ENCODE measurements at places on chromosomes 4 and X.

GRCh38 chr4:151530783-151531182 lies 121.8 kb downstream of the FHIP1A start:
- no peak for DNase-seq

GRCh38 chrX:132033166-132033565 lies 10.1 kb downstream of the STK26 start:
- no peak for DNase-seq

- DNase-seq, result peak; percentile 58
Observed at GRCh38 chr4:83285055-83285407, 433 bp upstream of the COQ2 start.

DNA sequence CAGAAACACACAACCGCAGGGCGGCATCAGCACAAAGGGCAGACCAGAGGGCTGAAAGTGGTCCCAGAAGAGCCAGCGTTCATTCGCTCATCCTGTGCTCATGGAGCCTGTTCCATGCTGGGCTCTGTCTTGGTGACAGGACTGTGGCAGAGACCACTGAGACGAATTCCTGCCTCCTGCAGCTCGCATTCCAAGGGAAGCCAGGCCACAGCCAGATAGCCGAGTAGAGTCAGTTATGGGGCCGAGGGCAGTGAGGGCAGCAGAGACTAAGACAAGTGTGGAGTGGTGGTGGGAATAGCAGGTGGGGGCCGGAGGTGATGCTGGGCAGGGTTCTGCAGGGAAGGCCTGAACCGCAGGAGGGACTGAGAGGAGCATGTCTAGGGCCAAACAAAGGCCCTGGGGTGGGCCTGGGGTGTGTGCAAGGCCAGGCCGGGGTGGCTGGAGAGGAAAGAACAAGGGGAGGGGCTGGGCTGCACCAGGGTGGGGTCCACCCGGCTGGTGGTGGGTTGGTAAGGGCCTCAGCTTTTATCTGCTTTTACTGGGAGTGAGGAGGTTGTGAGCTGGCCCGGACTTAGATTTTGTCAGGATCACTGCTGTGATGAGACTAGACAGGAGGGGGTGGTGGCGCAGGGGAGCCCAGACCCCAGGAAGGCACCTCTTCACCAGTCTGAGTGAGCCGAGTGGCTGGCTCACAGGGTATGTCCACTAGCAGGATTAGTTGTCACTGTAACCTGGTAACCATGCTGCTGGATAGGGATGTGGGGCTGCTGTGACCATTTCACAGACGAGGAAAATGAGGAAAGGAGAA lies 6.3 kb downstream of the PSAPL1 start:
- peak; percentile 2 for DNase-seq

DNA sequence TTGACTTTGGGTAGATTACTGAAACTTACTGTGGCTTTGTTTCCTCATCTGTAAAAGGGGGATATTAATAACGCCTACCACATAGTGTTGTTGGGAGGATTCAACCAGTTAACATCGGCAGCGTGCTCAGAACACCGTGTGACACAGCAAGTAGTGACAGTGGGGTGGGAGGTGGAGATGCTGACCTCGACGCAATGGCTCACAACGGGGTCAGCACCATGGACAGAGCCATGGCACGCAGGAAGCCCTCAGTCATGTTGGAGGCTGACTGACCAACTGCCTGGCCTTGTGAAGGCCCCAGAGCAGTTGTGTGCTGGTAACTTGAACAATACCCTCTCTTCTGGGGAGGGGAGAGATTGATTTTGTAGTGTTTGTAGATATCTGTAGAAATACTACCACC lies 93.2 kb downstream of the WFS1 start:
- peak; percentile 30 for DNase-seq

DNA sequence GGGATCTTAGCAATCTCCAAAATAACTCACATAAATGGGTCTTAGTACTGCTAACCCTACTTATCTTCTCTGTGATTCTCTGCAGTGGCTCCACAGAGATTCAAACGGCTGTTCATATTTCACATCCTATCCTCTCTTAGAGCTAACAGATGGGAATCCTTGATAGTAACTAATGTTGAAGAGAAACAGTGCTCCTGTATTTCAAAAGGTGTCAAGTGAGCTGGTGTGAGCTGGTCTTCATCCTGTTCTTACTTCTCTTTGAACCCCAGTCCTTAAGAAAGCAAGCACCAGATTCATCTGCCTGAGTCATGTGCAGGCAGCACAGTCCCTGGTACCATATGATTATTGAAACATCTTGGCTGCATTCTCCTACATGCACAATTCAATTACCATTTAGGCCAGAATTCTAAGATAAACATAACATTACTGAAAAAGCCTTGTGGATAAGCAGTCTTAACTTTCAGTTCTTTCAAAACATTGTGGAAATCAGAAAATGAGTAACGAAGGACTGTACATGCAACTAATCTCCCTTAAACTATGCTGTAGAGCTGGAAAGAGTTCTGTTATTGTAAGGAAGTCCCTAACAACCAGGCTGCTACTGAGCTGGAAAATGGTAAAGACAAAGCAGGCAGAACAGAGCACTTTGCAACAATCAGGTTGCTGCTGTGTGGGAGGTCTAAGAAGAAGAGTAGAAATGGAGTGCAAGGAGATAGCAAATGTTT lies 153.1 kb downstream of the NPNT start:
- DNase-seq, result no peak

DNA sequence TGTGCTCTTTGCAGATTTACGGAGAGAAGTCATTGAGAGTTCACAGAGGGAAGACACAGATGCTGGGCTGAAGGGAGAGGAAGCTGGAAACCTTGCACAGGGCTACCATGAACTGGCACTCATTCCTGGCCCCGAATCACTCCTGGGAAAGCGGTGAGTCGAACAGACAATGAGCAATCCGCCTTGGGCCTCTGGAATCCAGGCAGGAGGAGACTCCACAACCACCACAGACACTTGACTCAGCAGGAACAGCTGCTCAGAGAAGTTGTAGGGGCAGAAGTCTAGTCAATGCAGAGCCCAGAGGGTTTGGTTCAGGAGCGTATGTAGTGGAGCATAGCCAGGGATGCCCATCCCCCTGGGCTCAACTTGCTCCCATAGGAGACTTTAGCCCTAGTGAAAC lies 62.8 kb upstream of the GRIA3 start:
- no peak for DNase-seq

DNA sequence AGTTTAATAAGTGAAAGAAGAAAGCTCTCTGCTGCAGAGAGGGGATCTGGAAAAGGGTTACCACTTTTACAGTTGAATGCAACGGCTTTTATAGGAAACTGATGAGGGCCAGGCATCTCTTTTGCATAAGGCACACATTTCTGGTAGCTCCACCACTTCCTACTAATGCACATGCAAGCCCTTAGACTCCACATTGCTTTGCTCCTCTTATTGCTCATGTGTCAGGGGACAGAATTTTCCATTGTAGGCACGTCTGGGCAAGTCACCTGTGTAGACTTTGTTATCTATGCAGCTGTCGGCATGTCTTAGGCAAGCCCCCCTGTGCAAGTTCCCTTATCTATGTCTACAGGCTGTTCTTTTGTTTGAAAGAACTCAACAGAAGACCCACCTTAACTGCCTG lies 294.6 kb upstream of the STS start:
- no peak for DNase-seq

Data from myocyte (in vitro differentiated cells).